ENCODE measurements at places on chromosomes 6 and 20.

DNA sequence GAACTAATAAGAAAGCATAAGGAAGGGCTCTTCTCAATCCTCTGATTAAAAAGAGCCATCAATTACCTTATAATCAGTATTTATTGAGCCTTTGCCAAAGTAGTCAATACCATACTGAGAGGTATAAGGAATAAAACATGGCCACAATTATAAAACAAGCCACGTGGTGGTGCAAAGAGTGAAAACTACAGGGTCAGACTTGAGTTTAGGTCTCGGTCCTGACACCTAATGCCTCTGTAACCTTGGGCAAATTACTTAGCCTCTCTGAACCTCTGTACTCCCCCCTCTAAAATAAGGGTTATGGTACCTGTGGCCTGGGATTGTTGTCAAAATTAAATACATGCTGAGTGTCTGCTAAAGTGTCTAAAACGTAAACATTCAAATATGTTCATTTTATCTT, 11.8 kb downstream of the TRIM10 start:
- no peak for DNase-seq

GRCh38 chr6:70221025-70221714, 81.7 kb downstream of the COL9A1 start:
- no peak for DNase-seq

DNA sequence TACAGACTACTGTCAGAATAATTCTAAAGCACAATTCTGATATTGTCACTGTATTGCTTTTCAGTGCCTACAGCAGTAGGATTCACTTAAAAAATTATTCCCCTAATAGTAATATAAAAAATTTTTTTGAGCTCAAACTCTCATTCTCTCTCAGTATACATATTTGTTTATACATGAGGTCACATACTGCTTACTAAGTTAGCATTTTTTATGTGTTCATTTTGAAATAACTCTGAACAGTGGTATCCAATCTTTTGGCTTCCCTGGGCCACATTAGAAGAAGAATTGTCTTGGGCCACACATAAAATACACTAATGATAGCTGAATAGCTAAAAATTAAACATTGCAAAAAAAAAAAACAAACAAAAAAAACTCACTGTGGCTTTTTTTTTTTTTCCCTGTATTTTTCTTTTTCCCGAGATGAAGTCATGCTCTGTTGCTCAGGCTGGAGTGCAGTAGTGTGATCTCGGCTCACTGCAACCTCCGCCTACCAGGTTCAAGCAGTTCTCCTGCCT, 38.6 kb downstream of the ASXL1 start:
- DNase-seq = no peak

- no peak for DNase-seq
Observed at GRCh38 chr6:21593412-21593926, at the start of gene SOX4. TSS of gene SOX4 (plus strand) at chr6:21593751. CDS start at chr6:21594535, 784 bp downstream.

- no peak for DNase-seq
Observed at GRCh38 chr6:27295301-27296079, 16.6 kb downstream of the POM121L2 start.

- no peak for DNase-seq
Observed at GRCh38 chr6:75128878-75129570, 76.8 kb downstream of the COL12A1 start.

GRCh38 chr6:11535801-11536230, 1.7 kb upstream of the TMEM170B start:
- DNase-seq = no peak

DNA sequence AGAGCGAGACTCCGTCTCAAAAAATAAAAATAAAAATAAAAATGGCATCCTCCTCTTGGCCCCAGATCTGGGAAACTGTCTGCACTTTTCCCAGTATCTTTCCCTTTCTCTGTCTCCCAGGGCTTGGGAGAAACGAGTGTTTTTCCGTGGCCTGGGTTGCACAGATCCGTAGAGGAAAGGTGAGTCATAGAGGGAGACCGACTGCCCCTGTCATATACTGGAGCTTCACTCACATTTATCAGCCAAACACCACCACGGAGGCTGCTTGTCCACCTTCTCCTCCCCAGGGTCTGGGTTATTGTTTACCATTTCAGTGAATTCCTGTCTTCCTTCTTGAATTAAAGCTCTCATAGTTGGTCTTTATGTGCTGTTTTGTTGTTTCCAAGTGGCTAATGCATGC, 31.9 kb upstream of the EIF2S2 start:
- DNase-seq = no peak

- DNase-seq = no peak
Observed at GRCh38 chr6:25756382-25757363, 2.1 kb downstream of the SLC17A4 start.

DNA sequence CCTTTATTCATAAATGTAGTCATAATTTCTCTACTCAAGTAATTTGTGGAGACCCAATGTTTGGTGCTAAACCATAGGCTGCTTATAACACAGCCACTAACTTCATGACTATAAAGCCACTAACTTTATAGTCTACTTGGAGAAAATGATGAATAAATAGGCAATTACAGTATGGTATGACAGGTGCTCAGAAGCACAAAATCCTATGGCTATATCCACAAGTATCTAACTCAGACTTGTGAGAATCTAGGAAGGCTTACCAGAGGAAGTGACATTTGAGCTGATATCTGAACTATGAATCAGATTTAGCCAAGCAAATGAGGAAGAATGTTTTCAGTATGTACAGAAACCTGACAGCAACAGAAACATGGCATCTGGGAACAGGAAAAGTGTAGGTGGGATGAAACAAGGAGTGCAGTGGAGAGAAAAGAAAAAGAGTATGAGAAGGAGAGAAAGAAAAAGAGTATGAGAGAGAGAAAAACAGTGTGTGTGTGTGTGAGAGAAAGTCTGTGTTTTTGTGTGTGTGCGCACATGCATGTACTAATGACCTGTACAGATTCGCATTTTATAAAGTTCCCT, 59.9 kb downstream of the REV3L start:
- no peak for DNase-seq

DNA sequence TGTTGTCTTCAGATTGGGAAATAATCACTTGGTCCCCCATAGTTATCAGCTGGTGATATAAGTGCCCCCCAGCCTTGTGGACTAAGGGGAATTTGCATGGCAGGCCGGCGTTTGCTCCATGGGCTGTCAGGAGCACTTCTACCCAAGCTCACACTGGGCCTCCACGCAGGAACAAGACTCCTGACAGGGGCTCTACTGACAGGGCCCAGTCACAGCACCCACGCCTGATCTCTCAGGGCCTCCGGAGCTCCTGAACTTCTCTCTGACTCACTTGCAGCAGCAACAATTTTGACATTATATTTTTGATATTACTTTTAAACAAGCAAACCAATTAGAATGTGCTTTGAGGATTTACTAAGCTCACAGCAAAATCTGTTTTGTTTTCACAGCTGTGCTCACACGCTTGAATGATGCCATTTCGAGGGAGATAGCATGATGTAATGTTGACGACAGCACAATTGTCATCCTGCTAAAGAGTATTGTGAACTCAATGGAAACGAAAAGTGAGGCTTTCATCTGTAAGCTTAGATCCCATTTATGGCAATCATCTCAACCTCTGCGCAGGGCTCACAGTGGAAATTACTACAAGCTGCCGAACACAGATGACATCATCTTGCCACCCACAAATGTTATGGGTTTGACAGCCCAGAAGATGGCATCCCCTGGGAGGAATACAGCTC, 28.7 kb upstream of the TXNDC5 start:
- no peak for DNase-seq

- DNase-seq = peak; percentile 14
Observed at GRCh38 chr6:152309648-152310047, 327.5 kb downstream of the SYNE1 start.

DNA sequence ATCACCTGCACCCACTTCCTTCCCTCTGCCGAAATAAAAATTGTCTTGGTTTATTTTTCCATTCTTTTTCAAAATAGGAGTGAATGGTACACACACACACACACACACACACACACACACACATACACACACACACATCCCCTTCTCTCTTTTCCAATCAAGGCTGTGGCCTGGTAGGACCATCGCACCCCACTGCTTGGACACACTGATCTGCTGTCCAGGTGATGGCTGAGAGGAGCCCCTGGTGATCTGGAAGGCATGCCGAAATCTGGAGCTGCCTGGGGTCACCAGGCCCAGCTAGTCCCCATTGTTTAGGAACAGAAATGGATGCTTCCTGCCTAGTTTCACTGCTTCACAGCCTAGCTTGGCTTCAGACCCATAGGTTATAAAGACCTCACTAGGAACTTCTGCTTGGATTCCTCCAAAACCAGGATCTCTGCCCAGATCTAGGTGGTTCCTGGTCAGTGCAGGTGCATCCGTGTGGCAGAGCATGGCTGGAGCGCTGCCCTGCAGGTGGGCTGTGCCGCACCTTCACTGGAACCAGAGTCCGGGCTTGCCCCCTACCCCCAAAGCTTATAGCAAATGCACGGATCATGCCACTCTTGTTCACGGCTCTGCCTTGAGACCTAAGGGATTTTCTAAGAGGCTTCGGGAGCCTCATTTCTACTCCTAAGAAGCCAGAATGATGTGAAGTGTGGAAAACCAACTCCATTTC, 42.9 kb upstream of the DACT2 start:
- no peak for DNase-seq

DNA sequence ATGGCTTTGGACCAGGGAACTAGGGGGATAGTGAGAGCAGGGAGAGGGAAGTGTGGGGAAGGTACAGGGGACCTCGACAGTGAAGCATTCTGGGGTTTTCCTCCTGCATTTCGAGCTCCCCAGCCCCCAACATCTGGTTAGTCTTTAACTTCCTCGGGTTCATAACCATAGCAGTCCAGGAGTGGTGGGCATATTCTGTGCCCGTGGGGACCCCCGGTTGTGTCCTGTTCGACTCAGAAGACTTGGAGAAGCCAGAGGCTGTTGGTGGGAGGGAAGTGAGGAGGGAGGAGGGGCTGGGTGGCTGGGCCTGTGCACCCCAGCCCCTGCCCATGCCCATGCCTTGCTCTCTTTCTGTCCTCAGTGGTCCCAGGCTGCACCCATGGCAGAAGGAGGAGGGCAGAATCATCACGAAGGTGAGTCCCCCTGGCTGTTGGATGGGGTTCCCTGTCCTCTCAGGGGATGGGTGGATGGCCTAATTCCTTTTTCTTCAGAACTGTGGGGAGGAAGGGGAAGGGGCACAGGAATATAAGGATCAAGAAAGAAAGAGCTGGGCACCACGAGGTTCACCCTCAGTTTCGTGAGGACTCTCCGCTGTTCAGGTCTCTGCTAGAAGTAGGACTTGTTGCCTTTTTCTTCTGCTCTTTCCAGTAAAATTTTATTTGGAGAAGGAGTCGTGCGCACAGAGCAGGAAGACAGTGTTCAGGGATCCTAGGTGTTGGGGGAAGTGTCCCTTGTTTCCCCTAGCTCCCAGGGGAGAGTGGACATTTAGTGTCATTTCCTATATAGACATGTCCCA, 4.2 kb downstream of the VEGFA start:
- DNase-seq = no peak

GRCh38 chr6:28082939-28083338, 2.6 kb downstream of the ZNF165 start:
- DNase-seq = no peak
